SW 1271 (cell line): ENCODE measurements at places on chromosomes 16 and 17.

GRCh38 chr16:26840691-26841090, 226.0 kb upstream of the C16orf82 start:
- DNase-seq: no peak

DNA sequence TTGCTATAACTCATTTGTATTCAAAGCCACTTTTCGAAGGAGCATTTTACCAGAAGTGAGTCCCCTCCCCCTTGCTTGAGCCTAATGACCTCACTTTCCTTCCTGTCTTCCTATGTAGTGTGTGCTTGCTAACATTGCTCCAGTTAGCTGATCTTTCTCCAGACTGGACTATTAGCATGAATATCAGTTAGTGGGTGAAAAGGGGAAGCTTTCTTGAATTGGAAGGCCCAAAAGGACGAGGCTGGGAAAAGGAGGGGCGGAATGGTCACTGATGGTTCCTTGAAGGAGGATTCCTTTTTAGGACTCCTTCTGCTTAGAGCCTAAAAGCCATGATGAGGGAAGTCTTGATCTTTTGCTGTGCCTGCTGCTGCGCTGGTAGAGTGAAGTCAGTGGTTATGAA, 11.9 kb downstream of the MAP3K3 start:
- DNase-seq: no peak

DNA sequence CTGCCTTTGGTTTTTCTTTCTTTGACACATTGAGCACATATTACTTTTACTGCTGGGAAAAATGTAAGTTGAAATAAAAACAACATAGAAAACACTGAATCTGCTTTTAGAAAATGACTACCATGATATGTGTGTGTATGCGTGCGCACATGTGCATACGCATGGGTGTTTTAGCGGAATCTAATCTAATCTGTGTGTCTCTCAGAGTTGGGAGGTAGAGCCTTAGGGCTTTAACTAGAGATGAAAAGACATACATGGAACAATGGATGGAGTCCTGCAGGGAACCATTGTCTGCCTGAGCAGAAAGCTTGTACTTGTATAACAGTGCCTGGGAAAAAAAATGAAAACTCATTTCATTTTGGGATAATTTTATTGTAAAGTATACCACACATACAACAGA, 12.4 kb downstream of the SLFN5 start:
- DNase-seq: no peak

DNA sequence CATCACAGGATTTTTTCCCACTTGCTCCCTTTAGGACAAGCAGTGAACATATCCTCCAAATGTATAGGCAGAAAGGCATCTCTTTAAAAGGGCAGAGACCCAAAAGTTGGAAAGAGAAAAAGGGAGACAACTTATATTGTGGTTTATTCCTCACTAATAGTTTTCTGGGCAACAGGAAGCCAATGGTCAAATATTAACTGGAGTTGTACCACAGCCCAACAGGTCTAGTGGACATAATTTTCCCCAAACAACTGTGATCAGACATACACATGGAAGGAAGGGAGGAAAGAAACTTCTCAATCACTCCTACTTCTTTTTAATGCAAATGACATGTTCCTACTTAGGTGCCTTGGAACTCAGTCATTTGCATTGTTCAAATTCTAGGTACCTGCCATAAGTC, 78.4 kb downstream of the SOX9 start:
- DNase-seq: no peak

DNA sequence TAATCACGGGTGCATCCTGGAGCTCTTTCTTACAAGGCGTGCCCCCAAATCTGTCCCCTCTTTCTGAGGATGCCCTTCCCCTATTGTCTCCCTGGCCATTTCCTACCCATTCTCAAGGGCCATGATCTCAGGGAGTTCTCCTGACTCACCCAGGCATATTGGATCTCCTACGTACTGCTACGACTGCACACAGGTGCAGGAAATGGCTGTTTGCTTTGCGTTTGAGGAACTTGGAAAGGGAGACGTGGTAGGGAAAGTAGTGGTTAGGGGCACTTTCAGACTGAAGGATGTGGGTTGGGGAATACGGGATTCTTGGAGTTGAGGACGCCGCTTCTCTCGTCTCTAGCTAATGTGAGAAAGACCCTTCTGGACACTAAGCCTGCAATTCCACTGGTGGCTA, 18.7 kb upstream of the MEOX1 start:
- no peak for DNase-seq

DNA sequence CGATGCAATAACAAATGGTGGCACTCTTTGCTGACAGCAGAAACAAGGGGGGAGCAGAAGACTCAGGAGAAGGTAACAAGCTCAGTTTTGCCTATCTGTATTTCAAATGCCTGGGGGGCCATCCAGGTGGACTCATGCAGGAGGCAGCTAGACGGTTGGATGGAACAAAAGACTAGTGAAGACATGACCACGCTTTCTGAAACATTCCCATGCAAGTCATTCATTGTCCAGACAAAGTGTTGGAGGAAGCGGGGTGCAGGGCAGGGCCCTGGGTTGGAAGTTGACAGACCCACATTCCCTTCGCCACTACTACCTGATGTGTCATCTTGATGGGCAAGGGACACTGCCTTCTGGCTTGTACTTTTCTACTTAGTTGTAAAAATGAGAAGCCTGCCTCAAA, 29.8 kb upstream of the CRYBA1 start:
- DNase-seq: no peak

DNA sequence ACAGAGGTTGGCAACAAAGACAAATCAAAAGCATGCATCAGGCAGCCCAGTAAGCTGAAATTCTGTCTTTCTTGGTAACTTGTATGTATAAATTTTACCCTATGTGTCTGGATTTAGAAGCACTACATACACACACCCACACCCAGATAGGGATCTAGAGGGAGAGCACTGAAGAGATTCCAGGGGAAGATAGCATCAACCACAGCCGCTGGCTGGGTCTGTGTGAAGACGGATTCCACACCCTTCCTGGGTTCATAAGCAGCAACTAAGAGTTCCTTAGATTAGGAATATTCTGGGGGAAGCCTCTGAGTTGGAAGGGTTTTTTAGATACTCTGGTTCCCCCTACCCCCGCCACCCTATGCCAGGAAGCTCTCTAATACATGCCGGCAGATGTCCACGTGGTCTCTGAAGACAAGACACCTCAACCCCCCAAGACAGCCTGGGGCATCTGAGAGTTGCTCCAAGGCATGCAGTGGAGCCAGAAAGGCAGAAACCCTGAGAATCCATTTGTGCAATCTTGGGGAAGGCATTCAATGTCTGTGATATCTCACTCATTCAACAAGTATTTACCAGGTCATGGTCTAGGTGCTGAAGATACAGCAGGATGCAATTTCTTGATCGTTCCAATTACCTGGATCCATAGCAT, 86.4 kb downstream of the NOG start:
- no peak for DNase-seq

DNA sequence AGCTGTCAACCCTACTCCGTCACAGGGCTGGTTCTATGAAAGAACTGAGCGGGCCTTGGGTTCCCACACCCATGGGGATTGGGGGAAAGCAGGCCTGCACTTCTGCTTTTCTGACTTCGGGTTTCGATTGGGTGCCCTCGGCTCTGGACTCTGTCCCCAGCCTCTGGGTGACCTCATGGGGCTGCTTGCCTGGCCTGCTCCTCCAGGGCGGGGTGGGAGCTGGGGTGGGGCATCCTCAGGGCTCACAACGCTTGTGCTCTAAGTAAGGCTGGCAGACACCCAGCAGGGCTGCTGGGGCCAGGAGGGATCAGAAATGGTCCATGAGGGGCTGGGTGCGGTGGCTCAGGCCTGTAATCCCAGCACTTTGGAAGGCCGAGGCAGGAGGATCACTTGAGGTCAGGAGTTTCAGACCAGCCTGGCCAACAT, 19.2 kb downstream of the ARHGAP27 start:
- DNase-seq: no peak

DNA sequence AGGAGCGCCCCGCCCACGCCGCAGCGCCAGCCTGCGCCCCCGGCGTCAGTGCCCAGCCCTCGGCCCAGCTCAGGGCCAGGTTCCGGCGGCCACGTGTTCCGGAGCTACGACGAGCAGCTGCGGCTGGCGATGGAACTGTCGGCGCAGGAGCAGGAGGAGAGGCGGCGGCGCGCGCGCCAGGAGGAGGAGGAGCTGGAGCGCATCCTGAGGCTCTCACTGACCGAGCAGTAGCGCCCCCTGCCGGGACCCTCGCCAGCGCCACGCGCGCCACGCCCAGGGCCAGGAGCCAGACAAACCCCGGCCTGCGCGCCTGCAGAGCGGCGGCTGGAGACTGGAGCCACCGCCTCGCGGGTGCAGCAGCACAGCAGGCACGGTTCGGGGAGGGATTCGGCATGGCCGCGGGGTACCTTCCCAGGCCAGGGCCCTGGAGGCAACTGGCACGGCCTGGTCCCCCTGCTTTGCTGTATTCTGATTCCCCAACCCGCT, 9.3 kb downstream of the CORO6 start:
- DNase-seq: no peak

DNA sequence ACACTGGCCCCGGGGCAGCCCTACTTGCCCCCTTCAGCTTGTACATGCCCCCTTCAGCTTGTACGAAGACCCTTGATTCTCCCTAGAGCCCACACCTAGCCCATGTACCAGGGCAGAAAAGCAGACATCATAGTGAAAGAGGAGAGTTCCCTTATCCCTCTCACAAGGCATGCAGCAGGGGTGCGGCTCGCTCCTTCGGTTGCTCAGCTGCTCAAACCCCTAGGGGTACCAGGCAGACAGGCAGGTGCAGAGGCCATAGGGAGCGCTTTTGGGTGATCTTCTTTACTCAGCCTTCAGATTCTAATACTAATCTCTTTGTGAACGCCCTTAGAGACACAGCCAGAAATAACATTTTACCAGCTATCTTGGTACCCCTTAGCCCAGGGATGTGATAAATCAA, 286.3 kb downstream of the NPIPA8 start:
- DNase-seq: no peak

GRCh38 chr17:80871341-80871740, 120.3 kb upstream of the CHMP6 start:
- DNase-seq: no peak
